CD4-positive, CD25-positive, alpha-beta regulatory T cell (primary cell): ENCODE measurements at places on chromosomes 4 and X.

DNA sequence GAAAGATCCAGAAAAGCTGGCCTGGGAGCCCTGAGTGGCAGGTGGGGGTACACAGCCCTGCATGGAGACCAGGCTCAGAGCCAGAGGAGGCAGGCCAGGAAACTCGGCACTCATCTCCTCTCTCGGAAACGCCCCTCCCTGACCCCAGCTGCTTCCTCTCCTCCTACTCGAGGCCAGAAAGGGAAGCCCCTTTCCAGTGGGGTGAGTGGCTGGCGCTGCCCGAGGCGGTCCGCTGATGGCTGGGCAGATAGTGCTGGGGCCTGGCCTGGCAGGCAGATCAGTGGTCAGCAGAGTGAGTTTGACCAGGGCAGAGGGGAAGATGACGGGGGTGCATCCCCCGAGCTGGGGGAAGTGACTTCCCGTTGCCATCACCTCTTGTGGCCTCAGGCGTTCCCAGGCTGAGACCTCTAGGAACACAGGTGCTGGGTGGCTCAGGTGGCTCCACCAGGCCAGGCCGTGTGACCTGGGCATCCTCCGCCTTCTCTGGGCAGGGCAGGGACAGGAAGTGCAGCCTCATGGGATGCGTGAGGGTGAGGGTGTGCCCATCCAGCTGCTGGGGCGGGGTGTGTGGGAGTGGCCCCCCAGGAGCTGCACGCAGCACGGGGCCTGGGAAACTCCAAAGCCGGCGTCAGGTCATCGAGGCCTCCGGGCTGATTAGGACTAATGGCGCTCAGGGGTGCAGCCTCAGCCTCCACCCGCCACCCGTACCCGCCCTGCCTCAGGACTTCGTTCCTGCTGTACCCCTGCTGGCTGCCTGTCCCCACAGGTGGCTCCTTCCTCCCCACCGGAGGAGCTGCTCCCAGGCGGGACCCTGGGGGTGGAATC, 5.7 kb downstream of the SH3BP2 start:
- peak; percentile 43 for DNase-seq

- DNase-seq = no peak
These were observed 154.5 kb downstream of the PALLD start for GRCh38 chr4:168651374-168651773.

GRCh38 chrX:77342004-77342403, 105.2 kb upstream of the FGF16 start:
- no peak for DNase-seq

DNA sequence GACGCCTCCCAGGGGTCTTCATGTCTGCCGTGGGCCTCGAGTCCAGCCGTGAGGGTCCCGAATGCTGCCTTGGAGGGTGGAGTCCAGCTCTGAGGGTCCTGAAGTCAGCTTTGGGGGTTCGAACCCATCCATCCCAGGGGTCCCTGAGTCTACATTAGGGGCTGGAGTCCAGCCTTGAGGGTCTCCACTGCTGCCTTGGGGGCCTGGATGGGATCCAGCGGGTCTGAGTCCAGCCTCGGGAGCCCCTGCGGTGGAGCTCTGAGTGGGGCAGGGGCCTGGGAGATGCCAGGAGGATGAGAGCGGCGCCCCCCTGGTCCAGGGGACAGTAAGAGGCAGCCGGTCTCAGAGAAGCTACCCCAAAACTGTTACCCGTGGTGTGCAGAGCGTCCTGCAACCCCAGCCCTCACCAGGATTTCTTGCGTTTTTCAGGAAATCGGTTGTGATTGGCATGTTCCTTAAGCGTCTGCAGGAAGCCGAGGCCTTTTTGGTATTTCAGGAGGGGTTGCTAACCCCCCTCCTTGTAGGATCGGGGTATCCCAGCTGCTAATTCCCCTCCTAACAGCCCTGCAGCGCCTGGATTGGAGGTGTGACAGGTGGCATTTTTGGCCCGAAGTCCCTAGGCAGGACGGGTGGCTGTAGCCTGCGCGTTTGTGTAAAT, 1.7 kb upstream of the GTPBP6 start:
- no peak for DNase-seq

GRCh38 chr4:79886021-79886420, 187.0 kb downstream of the ANTXR2 start:
- DNase-seq = no peak

DNA sequence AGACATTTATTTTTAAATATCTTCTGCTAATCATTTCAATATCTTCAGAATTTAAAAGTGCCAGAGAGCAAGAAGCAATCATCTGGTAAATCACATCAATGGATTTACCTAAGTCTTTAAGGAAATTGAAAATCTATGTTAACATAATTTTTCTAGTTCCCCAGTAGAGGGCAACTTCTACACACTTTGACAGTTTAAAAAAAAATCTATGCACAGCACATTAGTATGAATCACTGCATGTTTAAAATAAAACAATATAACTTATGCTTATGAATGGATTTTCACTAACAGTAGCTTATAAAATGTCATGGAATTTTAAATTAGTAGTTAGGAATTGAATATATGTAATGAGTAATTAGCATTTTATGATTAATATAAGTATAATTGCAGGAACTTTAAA, 126.5 kb downstream of the REELD1 start:
- no peak for DNase-seq

- peak; percentile 80 for DNase-seq
These were observed at the start of gene ZNF630 for GRCh38 chrX:48071064-48071985. Gene ZNF630, minus strand, starts transcription at chrX:48071640. Its CDS starts 4,754 bp downstream, at chrX:48066886.

- no peak for DNase-seq
These were observed 331.4 kb downstream of the CCSER1 start for GRCh38 chr4:90458576-90458975.

DNA sequence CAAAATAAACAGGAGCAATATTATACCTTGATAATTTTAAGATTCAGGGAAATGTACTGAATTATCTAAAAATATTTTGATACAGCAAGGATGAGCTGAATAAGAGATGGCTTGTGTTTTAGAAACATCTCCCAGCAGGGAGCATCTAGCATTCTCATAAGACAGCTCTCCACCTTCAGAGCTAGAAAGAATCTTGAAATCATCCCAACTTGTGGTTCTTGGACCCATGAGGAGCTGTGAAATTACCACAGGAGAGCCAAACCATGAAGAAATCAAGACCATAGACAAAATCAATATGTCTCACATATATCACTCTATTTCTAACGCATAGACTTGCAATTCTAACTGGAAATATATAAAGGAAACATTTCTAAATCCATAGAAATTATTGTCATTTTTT, 210.6 kb upstream of the DKK2 start:
- no peak for DNase-seq

DNA sequence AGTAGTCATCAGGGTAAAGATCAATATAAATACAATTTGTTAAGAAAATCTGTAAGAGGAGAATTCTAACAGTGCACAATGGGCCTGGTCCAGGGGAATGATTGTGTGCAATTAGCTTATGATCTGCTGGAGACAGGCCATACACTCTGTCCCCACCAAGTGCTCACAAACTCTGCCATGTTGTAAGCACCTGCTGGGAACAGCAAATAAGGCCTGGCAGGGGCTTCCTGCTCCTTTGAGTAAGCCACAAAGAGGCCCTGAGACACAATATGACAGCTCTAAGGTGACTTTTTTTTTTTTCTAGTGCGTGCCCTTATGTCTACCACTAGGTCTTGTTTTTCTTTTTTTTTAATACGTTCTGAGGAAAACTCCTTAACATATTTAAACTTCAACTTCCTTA, 866.3 kb upstream of the PCDH7 start:
- no peak for DNase-seq

DNA sequence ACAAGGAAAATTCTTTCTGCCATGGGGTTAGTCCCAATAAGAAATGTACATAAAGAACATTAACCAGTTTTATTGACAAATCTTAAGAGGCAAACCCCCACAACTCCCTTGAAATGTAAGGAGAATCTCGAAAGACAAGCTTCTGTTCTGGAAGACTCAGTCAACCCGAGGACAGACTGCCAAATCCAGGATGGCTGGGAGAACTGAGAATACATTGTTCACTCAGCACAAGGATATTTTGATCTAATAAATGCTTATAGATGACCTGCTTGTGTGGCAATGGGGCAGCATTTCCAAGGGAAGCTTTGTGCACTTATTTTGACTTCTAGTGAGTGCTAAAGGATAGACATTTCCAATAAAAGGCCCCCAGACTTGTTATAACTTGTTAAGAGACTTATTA, 280.4 kb downstream of the DHX15 start:
- no peak for DNase-seq

GRCh38 chr4:12852338-12853307, 631.5 kb downstream of the RAB28 start:
- no peak for DNase-seq

- no peak for DNase-seq
These were observed 51.4 kb downstream of the PROM1 start for GRCh38 chr4:16032396-16032770.

DNA sequence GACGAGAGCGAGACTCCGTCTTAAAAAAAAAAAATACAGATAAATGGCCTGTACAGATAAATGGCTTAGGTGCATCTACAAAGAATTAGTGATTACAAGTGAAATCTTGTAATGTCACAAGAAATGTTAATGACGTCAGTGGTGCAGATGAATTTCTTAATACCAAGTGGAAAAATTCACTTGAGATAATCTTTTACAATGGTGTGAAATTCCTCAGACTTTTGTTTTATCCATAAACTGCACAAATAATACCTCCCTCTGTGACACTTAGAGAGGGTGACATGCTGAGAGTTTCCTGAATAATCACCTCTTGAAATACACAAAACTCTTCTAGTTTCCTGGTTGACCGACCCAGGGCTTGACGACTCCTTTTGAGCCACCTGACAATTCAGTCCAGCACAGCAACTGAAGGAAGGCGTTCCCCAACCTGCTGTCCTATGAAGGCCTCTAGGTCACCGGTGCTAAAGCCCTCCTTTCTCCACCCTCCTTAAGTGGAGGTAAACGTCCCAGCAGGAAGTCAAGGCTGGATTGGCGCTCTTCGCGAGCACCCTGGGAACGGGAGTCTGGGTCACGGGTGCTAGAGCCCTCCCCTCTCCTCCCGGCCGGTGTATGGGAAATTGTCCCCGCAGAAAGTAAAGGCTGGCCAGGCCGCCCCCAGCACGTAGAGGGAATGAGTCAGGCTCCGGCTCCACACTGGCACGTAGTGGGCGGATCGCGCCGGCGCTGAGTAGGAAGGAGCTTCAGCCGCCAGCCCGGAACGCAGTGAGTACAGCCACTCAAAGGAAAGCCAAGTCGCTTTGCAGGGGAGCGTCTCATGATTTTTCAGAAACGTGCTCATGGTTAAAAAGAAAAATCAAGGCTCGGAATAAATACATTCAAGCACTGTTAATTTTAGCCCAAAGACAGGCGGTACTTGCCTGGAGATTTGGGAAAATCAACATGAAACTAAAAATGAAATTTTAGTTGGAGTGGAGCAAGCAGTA, at the start of gene TMEM144:
TMEM144 (plus strand) TSS at position 662 of the 983 bp plus-strand sequence. CDS start 2,182 bp downstream, outside the sequence.
- peak; percentile 4 for DNase-seq

GRCh38 chr4:81482326-81482725, 10.6 kb upstream of the RASGEF1B start:
- DNase-seq = no peak

GRCh38 chr4:20552004-20552403, 148.3 kb upstream of the PACRGL start:
- DNase-seq = no peak

- no peak for DNase-seq
These were observed 8.5 kb downstream of the UGT2B7 start for GRCh38 chr4:69104719-69105275.

GRCh38 chr4:34469516-34469915, 1774.8 kb downstream of the ARAP2 start:
- DNase-seq = no peak
